ENCODE measurements at places on chromosomes 2 and 18. TPM values are rescaled to one million over a fixed set of nuclear protein-coding genes. Genes with fewer than 3 reads are reported as not detected.

UGT1A5 gene
- polyA plus RNA-seq, result not detected

HJURP gene
- polyA plus RNA-seq, result 49.3 TPM

DNA sequence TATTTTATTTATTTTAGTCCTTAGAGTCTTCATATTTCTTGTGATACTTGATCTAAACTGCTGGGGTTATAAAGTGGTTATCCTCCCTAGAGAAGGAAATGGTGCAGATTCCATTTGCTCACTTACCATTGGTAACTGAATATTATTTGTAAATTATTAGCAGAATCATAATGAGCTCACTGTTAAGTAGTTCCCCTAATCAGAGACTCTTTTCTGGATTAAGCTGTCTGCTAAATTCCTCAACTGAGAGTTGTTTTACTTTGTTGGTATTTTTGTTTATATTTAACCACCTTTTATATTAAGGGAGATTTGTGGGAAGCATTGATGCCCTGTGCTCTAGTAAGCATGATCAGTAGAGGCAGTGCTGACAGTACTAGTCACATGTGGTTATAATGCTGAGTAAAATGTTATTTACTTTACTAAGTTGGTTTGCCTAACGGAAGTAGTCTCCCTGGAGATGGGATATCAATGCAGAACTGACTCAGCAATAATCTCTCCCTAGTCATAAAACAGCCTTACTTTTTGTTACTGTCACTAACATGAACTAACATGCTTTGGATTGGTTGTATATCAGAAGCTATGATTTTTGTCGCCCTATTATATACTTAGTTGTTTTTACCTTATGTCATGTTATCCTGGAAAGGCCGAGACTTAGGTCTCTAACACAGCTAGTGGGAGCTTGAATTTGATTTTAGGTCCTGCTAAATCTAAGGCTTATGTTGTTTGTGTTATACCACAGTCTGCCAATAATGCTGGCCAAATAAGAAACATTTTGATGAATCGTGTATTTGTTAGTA, 166.7 kb downstream of the MCFD2 start:
- no peaks in the 10 kb centered on the region for H3K36me3 ChIP-seq
- no peak overlapping the region for H3K27ac ChIP-seq
- no peak overlapping the region for H3K4me3 ChIP-seq
- no peaks in the 10 kb centered on the region for H3K27me3 ChIP-seq

DNA sequence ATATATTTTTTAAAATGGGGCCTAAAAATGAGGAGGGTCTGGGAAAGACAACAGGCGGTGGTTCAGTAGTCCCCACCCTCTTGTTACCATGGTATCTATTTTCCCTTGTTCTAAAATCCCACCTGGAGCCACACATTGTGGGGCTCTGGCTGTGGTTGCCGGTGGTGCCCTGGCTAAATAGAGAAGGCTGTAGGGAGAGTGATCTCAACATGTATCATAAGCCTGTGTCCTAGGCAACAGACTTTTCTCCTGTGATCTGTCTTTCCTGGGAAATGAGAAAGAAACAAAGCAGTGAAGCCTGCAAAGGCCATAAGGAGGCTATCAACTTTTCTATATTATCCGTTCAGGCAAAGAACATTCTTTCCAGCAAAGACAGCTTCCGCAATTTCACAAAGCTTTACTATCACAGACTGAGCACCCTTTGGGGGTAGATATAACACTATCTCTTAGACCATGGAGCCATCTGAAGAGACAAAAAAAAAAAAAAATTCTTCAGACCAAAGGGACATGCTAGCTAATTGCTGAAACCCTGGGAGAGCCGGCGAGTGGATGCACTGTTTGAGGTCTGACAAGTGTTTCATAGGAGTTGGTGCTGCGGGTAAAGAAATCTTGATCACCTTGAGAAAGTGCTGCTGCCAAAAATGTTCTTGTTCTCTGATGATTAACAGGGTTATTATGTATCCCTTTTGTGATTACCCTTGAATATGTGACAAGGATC, 879.2 kb upstream of the DDX18 start:
- H3K4me3 ChIP-seq, result no peak overlapping the region
- no peaks in the 10 kb centered on the region for H3K4me1 ChIP-seq
- no peaks in the 10 kb centered on the region for H3K27me3 ChIP-seq
- H3K36me3 ChIP-seq, result no peaks in the 10 kb centered on the region
- no peak overlapping the region for H3K27ac ChIP-seq

DNA sequence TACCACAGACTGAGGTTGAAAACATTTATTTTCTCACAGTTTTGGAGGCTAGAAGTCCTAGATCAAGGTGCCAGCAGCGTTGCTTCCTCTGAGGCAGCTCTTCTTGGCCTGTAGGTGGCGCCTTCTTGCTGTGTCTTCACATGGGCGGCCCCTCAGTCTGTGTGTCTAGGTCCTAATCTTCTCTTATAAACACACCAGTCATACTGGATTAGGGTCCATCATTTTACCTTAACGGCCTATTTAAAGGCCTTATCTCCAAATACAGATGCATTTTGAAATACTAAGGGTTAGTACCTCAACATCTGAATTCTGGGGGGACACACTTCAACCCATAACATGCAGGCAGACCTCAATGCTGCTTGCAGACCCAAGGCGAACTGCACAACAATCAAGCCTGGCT, 4.4 kb upstream of the RMC1 start:
- H3K4me1 ChIP-seq, result no peaks in the 10 kb centered on the region
- no peak overlapping the region for H3K4me3 ChIP-seq
- H3K36me3 ChIP-seq, result no peaks in the 10 kb centered on the region
- no peak overlapping the region for H3K27ac ChIP-seq
- DNase-seq, result no peak

CCDC74A gene
- 23.8 TPM for polyA plus RNA-seq

All from H1 (cell line).